ENCODE measurements at places on chromosomes 5 and 9.

- no peak for DNase-seq
Measured at GRCh38 chr5:72202331-72202825, 95.1 kb downstream of the MAP1B start.

DNA sequence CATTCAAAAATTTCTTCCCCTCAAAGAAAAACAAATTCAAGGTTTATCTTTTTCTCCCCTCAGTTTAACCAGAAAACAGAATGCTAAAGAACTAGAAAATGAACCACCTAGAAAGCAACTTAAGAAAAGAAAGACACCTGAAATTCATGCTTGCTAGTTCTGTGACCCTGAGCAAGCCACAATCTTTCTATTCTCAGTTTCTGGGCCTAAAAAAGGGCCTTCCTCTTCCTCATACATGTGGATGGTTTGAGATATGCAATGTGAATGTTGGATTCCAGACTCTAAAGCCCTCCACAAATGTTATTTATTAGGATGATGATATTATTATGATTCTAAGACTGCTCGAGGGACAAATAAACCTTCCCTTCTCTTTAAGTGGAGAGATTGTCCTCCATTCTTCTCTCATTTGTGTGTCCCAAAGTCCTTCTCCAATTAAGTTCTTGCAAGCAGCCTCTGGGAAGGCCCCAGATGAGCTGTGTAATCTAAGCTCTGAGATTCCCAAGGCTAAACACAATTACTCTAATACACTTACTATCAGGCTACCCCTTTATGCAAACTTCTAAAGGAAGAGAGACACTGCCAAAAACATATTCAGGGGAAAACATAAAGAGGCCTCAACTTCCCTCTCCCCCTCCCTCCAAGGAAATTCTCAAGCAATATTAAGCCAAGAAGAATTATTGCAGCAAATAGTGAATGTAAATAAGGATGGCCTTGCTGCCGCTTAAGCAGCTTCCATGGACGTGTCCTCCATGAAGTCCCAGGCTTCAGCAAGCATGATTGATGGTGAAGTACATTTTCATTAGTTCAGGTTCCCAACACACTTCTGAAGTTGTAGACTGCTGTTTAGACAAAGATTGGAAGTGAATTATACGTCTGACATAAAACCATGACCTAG lies 80.2 kb downstream of the PRKACG start:
- DNase-seq = no peak

GRCh38 chr9:108039493-108039892 lies 549.9 kb upstream of the KLF4 start:
- no peak for DNase-seq

- DNase-seq = no peak
Measured at GRCh38 chr5:149924486-149924885, 20.1 kb downstream of the PDE6A start.

DNA sequence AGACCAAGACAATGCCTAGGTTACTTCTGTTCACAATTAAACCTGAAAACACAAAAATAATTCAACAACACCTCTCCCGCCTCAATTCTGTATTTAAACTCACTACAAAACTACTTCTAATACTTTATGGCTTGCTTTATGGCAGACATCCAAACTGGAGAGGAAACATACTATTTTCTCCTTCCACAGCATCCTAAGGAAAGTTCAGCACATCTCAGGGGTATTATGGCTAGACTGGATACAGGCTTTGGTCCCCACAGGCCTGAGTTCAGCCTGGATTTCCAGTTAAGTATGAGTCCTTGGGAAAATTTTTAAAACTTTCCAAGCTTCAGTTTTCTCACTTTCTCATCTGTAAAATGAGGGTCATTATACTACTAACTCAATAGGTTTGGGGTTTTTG lies 480.2 kb downstream of the CAAP1 start:
- DNase-seq = no peak

GRCh38 chr9:77879437-77879943 lies 152.1 kb downstream of the GNAQ start:
- no peak for DNase-seq

- no peak for DNase-seq
Measured at GRCh38 chr5:179160584-179160983, 100.4 kb downstream of the ZNF354C start.

DNA sequence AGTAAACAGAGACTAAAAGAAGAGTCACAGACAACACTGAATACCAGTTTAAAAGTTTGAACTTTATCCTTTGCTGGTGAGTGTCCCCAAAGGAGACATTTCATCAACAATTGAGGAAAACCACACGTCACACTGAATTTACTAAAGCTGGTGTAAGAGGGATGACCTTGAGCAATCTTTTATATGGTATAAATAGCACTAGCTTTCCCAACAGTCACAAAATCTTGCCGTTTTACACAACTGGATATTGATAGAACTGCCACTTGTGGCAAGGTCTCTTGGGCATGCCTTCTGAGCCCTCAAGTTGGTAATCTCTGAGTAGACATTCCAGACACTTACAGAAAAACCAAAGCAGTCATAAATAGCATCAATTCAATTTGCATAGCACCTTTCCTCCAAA lies 311.5 kb upstream of the TARS1 start:
- DNase-seq = no peak

DNA sequence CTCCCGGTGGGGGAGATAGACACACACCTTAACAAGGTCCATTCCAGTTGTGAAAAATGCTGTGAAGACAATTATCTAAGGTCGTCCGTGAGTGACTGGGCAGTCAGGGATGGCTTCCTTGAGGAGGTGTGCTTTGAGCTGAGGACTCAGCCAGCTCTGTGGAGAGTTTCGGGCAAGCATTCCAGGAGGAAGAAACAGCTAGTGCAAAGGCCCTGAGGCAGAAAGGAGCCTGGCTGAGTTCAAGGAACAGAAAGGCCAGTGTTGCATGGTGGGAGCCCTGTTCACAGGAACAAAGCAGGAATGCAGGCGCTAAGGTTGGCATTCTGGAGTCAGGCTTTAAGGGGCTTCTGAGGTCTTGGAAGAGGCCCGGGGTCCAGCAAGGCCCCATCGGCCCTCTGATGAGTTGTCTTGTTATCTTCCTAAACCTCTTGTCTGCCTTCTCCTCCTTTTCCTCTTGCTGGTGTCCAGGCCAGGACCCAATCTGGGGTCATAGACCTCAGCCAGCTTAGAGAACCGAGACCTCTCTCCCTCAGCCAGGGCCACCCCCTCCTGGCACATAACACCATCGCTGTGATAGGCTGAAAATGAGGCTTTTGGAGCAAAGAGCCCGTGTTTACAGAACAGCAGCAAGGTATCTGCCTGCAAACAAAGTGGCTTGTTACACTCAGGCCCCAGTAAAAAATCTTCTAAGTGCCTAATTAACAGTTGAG lies 270.2 kb upstream of the MVB12B start:
- no peak for DNase-seq

- no peak for DNase-seq
Measured at GRCh38 chr9:70297141-70297540, 38.4 kb downstream of the SMC5 start.

GRCh38 chr5:132002757-132003156 lies 8.7 kb downstream of the ACSL6 start:
- DNase-seq = no peak

DNA sequence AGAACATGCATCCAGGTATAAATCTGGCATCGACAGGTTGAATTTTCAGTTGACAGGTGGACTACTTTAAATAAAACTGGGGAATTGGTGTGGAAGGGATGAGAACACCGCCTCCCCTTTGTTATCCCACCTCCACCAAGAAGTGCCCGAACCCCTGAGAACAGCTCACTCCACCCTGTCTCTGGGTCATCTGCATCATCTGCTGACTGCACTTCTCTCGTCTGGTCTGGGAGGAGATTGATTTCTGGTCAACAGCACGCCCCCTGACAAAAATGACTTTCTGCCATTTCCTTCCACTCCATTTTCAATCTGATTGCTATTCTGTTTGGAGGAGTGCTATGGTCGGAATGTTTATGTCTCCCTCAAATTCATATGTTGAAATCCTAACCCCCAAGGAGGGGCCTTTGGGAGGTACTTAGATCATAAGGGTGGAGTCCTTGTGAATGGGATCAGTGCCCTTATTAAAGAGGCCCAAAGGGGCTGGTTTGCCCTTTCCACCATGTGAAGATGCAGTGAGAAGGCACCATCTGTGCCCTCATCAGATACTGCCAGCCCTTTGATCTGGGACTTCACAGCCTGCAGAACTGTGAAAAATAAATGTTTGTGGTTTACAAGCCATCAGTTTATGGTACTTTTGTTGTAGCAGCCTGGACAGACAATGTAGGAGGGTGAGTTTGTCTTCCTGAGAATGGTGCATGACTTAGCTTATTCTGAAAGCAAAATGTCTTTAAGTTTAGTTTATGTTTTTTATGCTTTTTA lies 145.7 kb downstream of the EGFLAM start:
- DNase-seq = no peak

- DNase-seq = no peak
Measured at GRCh38 chr9:70028287-70028686, 15.4 kb upstream of the MAMDC2 start.

DNA sequence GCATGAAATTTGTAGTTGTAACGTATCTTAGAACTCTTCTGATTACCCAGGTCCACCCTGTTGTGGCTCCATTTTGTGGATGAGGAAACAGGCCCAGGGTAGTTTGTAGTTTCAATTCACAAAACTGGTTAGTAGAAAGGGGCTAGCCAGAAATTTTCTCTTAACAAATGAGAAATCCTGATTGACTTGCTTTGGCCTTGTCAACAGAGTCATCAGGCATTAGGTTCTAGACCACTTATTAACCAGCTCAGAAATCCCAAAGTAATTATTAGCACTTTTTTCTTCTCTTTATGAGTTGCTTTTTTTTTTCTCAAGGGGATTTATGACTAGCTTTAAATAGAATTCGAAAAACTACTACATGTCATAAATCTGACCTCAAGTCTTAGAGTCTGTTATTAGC lies 160.2 kb downstream of the SH3GL2 start:
- DNase-seq = no peak

GRCh38 chr9:127159325-127159801 lies 36.9 kb upstream of the ANGPTL2 start:
- DNase-seq = no peak

DNA sequence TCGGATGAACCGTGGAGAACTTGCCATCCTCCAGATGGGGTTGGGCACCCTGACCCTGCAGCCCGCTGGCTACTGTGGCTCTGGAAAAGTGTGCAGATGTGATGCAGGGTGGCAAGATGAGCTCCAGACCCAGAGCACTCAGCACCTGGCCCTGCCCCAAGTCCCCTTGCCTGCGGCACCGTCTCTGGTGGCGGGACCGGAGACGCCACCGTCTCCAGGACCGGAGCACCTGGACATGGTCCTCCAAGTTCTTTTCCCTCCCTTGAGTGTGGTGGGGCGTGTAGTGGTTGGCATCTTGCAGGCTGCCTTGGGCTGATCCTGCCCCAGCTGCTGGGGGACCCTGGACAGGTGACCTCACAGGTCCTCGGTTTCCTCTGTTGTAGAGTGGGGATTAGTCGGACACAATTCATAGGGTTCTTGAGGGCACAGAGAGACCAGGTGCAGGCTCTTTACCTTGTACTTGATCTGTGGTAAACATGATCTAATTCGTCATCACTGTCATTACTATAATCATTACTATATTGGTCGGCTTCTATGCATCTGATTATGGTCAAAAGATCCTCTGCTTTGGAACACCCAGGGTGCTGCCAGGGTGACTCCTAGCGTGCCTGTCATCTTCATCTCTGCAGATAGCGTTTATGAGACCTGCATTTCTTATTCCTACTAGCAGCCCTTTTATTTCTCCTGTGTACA lies 83.5 kb downstream of the COL5A1 start:
- no peak for DNase-seq

DNA sequence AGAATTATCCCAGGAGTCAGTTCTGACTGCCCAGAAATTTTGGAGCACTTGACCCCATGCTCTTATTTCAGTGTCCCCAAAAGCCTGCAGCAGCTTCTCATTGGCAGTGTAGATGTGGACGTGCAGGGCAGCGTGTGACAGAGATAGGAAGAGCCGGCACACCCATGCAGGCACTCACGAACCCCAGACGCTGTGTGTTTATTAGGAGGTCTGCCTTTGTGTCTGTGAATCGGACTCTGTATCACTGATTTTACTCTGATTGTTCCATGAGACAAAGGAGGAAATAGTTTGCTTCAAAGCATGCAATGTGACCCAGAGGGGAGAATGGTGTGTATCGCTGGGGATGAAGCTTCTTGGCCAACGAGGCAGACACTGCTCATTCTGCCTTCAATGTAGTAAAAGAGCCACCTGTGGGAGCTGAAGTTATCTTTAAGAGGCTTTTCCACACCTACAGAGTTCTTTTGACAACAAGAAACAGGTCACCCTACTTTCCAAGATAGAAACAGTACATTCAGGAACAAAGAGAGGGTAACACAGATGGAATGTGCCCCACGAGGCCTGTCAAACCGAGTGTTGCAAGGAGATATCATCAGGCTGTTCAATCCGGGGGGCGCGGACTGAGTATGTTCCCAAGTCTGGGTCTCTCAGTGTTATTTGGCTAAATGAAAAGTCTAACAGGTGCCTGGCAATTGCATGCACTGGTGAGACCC lies 224.0 kb downstream of the NTRK2 start:
- no peak for DNase-seq

- DNase-seq = no peak
Measured at GRCh38 chr5:150122536-150123481, 32.8 kb downstream of the PDGFRB start.

GRCh38 chr5:55324815-55325418 lies 17.1 kb downstream of the MTREX start:
- no peak for DNase-seq

- no peak for DNase-seq
Measured at GRCh38 chr5:25458628-25459027, 813.9 kb upstream of the CDH10 start.

DNA sequence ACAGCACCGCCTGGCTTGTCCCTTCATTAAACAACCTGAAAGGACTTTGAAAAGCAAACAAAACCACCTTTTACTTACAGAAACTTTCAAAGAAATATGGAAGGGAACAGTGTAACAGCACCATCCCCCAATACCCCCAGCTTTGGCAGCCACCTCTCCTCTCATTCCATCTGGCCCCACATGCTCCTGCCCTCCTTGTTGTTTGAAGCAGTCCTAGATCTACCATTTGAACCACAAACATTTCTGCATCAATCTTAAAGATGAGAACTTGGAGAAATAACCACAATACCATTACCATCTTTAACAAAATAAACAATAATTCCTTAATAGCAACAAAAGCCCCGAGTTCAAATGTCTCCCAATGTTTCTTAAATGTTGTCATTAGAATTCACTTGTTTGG lies 17.8 kb upstream of the COL15A1 start:
- DNase-seq = no peak

DNA sequence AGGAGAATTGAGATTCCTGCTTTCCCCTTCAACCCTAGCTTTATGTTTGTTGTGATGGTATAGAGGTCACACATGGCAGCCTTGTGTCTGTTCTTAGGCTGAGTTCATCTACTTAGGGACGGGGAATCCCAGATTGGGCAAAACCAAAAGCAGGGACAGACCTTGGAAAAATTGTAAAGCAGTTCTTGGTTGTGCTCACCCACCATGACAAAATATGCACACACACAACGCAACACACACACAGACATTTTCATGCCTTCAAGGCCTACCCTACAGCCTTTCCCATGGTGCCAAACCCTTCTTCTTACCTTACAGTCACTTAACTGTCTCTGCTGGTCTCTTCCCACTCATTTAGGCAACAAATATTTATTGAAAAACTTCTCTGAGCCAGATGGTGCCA lies 14.8 kb downstream of the PCDHGC5 start:
- no peak for DNase-seq

GRCh38 chr5:59674763-59675162 lies 218.8 kb downstream of the PDE4D start:
- DNase-seq = no peak
